HEK293T (cell line): ENCODE measurements at places on chromosomes 11 and 22.

- DNase-seq, result no peak
Observed at GRCh38 chr22:43823911-43824665, 12.0 kb upstream of the EFCAB6 start.

GRCh38 chr11:113420808-113421207 is 33.2 kb downstream of the ANKK1 start:
- no peak for DNase-seq

DNA sequence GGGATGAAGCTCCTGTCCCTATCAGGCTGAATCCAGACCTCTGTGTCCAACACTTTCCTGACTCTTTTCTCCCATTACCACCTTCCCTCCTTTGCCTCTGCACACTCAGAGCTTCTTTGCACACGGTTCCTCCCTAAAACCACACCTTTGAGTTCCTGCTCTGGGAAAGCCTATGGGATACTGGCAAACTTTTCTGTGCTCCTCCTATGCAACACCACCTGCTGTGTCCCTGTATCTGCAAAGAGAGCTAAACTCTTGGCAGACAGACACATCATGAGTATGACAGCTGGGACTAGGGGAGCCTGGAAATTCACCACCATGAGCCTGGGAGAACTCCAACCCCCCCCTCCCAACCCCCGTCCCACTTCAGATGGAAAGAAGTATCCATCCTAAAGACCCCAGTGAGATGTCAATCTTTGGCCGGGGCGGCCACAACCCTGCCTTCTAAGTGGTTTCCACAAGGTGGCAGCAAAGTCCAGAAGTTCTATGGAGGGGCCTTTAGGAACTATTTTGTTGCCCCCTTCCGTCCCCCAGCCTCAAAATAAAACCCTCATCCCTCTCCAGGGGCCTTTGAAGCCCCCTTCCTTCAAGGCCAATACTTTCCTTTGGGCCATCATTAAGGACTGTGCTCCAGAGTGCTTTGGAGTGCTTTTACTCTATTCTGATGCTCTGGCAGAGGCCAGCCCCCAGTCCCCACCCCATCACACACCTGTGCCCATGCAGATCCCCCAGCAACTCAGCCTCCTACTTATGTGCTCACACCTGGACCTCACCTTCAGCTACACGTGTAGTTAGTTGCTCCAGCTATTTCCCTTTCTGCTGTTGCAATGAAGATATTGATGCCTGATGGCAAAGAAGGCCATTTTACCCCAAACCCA is 19.4 kb downstream of the HTR3A start:
- peak; percentile 67 for DNase-seq

GRCh38 chr11:28887681-28888080 is 779.5 kb downstream of the METTL15 start:
- DNase-seq, result no peak

- DNase-seq, result peak; percentile 62
Observed at GRCh38 chr11:102666331-102666957, 39.1 kb downstream of the MMP27 start.

DNA sequence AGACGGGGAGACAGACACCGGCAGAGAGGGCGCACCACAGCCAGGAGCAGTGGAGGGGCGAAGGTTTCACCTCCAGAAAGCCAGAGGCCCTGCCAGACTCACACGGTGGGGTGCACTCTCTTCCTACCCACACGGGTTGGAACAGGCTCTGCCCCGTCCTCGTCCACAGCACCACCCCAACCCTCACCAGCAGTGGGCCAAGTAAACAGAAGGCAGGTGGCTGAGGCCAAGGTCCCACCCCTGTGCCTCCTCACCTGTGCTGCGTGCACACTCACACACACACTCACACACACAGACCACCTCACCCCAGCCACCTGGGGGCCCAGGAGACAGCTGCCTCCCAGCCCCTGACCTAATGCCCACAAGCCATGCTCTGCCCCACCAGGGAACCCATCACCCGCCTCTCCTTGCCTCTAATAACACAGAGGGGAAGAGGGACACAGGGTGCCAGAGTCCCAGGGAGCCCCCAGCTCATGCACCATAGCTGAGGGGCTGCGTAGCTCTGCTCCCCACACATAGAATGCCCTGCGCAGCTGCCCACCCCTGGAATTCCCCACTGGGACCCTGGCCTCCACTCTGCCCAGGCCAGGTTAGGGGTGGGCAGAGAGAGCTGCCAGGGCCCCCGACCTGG is 3.1 kb downstream of the CYB5R3 start:
- no peak for DNase-seq

DNA sequence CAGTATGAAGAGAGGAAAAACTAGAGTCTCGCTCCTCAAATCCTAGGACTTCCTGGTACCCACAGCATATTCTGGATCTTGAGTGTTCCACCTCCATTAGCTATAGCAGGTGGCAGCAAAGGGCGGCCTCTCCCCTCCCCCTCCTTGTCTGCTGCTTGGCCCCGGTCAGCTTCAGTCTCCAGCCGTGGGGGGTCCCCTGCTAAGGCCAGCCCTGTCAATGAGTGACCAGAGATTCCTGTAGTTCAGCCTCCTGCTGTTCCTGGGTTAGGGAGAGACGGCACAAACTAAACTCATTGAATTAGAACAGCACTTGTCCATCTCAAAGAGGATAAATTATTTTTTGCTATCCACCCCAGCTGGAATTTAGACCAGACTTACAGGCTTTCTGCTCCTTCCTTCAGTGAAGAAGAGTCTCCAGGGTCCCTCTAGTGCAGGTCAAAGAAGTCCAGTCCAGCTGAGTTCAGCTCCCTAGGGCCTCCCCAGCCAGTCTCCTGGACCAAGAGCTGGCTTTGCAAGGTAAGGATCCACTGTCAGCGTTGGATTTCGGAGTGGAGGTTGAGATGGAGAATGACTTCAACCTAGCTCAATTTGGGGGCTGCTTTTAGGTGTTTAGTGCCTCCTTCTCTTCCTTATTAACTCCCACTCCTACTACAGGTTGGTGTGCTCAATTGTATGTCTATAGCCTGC is 1.1 kb upstream of the PHLDB1 start:
- DNase-seq, result no peak

DNA sequence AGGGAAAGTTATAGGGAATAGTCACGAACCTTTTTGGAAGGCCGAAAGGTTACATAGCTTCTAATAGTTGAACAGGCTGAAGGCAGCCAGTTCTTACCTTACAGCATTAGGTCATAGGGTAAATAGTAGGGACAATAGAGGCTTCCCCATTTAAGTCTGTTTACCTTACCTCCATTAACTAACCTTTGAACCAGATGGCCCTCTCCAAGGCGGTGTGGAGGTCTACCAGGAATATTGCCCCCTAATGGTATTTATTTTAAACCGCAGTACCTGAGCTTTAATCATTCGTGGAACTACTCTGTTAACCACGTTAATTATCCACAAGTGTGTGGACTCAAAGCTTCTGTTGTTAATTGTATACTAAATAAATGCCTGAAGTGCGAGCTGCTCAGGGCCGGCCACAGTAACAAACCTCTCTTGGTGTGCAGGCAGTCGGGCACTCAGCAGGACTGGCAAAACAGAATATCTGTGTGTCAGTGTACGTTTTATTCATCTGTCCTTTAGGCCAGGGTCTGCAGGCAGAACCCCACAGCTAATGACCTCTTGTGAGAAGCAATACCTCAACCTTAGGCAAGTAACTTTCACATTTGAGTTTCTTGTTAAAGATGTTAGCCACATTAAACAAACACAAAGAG is 81.7 kb downstream of the PRCP start:
- DNase-seq, result no peak

GRCh38 chr22:24097961-24098391 is 83.3 kb upstream of the SUSD2 start:
- no peak for DNase-seq

- DNase-seq, result no peak
Observed at GRCh38 chr22:28016781-28017557, 97.9 kb upstream of the PITPNB start.

- DNase-seq, result no peak
Observed at GRCh38 chr11:46364056-46364455, 16.8 kb downstream of the DGKZ start.

DNA sequence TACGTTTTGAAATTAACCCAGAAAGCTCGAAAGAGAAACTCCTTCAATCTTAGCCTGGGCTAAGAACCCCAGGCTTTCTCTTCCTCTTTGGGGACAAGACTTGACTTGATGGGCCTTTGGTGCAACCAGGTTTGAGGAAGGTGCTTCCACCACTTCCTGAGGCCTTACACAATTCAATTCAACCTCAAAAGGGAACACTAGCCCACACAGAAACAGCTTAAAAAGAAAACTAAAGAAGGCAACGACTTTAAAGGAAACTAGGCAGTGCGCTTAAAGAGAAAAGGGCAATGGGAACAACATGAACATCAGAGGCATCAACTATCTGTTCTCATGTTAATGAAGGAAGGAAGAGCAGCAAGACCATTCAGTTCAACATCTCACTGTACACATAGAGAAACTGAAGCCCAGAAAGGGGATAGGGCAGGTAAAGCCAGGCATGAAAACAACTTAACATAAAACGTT is 24.8 kb downstream of the PAK1 start:
- no peak for DNase-seq

DNA sequence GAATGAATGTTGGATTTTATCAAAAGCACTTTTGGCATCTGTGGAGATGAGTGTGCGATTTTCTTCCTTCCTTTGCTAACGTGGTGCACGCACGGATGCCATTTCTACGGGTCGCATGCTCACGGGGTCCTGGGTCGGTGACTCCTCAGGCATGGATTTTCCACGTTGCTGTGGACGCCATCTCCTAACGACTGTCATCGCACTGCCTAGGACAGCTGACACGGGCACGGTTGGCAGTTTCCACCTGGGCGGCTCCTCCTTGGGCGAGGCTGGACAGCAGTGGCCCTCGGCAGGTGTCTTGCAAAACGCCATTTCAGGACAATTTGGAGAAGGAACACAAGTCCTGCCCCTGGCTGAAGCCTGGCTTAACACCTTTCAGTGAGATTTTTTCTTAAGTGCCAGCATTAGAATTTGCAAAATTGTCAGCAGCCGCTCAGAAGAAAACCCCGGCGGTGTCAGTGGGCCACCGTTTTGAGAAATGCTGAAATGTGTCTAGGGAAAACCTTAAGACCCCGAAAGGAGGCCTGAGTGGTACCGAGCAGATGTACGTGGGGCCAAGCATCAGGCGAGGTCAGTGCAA is 34.7 kb upstream of the TOLLIP start:
- no peak for DNase-seq

- DNase-seq, result no peak
Observed at GRCh38 chr11:83680321-83680720, 394.2 kb upstream of the CCDC90B start.

- no peak for DNase-seq
Observed at GRCh38 chr11:105298174-105298573, 158.6 kb upstream of the CARD18 start.
